ENCODE measurements at places on chromosomes 11 and 22.

- no peak for DNase-seq
Observed at GRCh38 chr11:64989416-64989815, 7.4 kb downstream of the BATF2 start.

DNA sequence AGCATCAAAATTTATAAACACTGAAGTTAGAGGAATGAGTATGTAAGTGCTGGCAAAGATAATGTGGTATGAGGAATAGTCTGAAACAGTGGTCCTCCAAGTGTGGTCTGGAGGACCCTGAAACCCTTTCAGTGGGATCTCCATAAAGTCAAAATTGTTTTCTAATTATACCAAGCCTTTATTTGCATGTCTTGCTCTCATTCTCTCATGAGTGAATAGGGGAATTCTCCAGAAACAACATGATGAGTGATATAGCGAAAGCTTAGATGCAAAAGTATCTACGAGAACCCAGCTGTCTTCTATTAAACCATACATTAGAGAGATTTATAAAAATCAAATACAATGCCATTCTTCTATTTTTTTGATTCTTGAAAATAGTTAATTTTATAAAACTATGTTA is 145.0 kb upstream of the RAG2 start:
- no peak for DNase-seq

DNA sequence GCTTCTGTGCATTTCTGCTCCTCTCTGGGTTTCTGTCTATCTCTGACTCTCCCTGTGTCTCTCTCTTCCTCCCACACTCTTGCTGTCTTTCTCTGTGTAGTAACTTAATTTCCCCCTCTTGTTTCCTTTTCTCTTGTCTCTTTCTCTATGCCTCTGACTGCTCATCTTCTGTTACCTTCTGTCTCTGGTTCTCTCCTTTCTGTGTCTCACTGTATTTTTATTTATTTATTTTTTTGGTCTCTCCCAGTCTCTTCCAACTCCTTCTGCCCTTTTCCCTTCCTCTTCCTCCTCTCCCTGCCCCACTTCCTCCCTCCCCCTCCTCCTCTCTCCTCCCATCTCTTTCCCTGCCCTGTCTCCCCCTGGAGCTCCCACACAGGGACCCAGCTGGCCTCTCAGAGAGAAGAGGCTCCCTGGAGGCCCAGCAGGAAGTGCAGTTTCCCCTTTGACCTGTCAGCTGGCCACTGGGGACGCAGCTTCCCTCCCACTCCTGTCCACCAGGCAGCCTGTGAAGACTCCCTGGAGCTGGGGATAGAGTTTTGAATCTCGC is 38.3 kb upstream of the MYH9 start:
- DNase-seq = no peak

- DNase-seq = no peak
Observed at GRCh38 chr22:47457021-47457420, 694.6 kb downstream of the TBC1D22A start.

GRCh38 chr11:11403763-11404725 is 51.0 kb upstream of the CSNK2A3 start:
- no peak for DNase-seq

DNA sequence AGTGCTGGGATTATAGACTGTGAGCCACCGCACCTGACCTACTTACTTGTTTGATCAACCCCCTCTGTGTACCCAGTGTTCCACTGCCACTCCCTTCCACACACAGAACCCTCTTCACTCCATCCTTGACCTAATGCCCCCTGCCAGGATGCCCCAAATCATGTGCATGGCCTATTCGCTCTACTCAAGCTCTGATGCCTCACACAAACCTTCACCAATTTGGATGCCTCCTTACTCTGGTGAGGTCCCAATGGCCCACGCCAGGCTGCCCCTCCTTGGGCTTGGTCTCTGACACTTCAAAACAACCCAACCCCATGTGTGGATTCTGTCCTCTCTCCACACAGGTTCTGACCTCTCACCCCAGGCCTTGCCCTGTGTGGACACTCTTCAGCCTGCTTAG is 9.4 kb upstream of the PSMC3 start:
- DNase-seq = no peak

DNA sequence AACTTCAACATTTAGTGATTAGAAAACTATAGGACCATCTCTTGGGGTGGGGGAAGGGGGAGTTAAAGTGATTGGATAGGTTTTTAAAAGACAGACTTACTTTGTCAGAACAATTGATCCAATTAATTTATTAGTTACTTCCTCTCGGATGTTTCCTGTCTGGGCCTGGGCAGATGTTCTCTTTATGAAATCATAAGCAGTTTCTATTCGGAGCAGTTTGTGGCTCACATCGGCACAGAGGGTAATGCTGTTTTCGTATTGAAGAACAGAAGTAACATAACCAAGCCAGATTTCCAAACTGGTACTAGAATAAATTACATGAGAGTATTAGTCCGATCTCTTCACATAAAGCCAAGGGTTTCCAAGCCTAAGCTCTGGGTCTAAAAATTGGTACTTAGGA is 20.6 kb downstream of the PIWIL3 start:
- no peak for DNase-seq

DNA sequence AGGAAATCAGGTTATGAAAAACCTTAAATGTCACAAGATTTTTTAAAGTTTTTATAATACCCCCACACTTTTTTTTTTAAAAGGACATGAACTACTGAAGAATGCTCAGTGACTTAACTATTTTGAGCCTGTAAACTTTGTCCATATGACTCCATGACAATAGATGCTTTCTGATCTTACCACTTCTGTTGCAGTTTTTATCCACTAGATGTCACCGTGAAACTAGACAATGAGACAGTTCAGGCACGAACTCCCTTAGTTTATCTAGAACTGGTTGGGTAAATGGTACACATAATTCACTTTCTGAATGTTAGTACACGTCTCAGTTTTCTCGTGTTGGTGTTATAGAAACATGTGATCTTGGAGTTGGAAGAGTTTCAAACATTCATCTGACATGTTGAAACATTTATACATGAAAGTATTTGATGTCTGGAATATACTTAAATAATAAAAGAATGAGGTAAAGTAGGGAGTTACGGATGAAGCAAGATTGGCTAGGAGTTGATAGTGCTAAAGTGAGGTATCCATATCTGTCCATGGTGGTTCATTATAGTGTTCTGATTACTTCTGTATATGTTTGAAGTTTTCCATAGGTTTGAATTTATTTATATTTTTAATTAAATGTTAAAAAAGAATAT is 8.1 kb downstream of the CCDC15 start:
- peak; percentile 51 for DNase-seq

- DNase-seq = no peak
Observed at GRCh38 chr11:115362997-115363396, 141.2 kb downstream of the CADM1 start.

DNA sequence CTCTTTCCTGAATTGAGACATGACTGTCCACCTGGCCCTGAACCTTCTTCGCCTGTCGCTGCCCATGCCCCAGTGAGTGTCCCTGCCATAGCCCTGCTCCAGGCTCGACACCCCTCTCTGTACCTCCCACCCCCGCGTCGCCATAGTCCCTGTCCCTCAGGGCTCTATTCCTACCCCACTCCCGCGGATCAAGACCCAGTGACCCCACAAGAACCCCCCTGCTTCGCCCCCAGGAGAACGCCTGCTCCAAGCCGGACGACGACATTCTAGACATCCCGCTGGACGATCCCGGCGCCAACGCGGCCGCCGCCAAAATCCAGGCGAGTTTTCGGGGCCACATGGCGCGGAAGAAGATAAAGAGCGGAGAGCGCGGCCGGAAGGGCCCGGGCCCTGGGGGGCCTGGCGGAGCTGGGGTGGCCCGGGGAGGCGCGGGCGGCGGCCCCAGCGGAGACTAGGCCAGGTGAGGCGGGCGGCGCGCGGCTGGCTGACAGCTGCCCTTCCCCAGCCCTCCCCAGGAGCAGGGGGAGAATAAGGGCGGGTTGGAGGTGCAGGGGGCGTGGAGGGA is 5.6 kb downstream of the NRGN start:
- DNase-seq = no peak

DNA sequence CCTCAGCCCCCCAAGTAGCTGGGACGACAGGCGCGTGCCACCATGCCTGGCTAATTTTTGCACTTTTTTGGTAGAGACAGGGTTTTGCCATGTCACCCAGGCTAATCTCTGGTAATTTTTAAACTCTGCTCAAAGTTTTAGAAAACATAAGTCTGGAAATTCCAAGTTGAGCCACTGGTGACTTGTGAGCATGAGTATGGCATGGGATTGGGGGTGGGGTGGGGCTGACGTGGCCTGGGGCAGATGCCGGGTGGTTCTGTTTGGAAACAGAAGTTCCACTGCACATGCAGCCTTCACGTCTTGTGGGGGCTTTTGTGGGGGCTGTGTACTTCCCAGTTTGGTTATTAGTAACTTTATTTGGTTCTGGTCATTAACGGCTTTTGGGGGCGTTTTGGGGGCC is 67.3 kb downstream of the PTPRJ start:
- no peak for DNase-seq

DNA sequence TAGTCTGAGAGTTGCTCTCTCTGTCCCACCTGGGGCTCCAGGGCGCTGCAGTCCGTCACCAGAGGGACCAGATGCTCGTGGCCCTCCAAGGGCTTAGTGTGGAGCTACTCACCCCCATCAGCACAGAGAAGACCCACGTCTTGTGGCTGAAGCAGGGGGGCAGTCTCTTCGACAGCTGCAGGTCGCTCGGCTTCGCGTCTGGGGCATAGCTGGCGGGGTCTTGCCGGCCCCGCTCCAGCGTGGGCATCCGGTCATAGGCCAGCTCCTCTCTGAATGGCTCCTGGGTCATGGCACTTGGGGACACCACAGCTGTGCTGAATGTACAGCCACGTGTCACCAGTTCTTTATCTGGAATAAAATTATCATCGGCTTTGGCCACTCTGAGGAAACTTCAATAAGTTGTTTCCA is 608 bp downstream of the MLC1 start:
- no peak for DNase-seq

DNA sequence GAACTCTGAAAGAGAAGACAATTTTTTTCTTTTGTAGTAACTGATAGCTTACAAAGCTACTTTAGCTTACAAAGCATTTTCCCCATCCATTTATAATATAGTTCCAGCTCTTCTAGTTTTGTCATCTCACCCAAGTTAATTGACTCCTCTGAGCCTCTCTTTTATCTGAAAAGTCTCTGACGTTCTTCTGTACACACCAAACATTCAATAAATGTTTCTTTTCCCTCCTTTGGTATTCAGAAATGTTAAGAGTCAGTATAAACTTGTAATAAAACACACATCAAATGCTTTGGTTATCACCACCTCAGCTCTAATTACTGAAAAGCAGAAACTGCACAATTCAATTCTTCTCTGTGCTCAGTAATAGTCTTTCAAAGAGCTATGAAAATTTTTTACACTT is 5.9 kb downstream of the CCDC90B start:
- no peak for DNase-seq

DNA sequence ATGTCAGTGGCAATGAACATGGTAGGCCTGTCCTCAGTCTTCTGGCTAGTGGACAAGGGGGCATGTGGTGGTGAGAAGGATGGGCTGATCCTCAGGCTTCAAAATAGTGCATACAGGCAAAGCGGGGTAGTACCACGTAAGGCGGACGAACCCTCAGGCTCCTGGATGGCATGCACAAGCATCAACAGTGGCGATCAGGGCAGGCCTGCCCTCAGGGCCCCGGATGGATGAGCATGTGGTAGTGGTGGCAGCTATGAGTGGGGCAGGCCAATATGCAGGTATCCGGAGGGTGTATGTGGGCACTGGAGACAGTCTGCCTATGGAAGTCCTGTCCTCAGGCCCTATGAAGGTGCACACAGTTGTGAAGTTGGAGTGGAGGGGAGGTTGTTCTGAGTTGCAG is 163.8 kb downstream of the GUCY1A2 start:
- no peak for DNase-seq

DNA sequence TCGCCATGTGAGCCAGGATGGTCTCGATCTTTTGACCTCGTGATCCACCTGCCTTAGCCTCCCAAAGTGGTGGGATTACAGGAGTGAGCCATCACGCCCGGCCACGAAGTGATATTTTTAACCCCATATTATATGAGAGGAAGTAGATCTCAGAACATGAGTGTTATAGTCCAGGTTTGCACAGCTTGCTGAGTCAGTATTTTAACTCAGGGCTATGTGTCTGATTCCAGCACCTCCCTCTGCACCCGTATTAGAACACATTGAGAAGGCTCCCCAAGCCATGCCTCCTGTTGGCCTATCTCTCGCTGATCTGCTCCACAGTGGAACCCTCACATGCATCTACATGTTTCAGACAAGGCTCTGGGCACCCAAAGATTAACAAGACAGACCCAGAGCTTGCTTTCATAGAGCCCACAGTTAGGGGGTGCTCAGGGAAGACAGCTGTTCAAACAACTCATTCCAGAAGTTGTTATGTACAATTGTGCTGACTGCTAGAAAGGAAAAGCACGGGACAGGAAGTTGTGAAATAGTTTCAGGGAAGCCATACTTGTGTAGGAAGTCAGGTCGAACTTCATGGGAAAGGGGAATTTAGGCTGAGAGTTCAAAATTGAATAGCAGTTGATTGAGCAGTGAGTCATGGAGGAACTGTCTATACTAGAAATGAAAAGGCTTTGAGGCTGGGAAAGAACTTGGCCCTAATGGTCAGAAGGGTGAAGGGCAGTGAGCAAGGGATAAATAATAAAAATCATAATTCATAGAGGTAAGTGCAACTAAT is 49.3 kb upstream of the CLPB start:
- DNase-seq = no peak

DNA sequence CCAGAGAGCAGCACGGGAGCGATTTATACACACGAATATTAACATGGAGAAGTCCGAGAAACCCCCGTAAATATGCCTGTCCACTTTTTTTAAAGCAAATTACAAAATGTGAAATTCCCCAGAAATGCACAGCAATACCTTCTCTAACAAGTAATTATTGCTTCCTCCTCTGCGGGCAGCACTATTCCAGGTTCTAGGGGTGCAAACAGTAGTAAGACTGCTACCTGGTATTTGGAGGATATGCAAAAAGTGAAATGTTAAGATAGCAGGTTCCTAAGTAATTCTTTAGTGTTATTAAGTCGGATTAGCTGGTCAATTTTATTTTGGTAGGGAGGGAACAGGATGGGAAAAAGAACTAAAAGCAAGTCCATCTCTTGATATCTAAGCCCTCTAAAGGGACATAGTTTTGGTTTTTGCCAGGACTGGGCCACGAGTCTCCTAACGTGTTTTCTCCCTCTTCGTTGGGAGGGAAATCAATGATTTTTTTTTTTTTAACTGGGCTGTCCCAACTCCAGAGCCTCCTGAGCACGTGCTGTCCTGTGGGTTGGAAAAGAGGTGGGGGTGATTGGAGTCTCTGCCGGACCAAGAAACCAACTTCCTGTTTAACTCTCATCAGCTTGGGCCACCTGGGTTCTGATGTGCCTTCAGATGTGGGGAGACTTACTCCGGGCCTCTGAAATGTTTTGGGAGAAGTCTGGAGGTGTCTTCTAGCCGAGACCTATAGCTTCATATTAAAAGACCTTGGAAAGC is 1.7 kb upstream of the XBP1 start:
- DNase-seq = no peak
